ENCODE measurements at places on chromosomes 7 and 10.
A peak's percentile ranks its signal among the peaks of the same experiment; 100 is the strongest.

- DNase-seq = peak; percentile 96
These were observed 190.9 kb downstream of the REEP3 start for GRCh38 chr10:63711867-63712716.

- DNase-seq = no peak
These were observed 281.7 kb downstream of the SKIDA1 start for GRCh38 chr10:21243748-21244257.

GRCh38 chr10:65670087-65670486 is 1255.7 kb upstream of the LRRTM3 start:
- peak; percentile 88 for DNase-seq

GRCh38 chr7:73812996-73813395 is 17.8 kb upstream of the CLDN4 start:
- no peak for DNase-seq

DNA sequence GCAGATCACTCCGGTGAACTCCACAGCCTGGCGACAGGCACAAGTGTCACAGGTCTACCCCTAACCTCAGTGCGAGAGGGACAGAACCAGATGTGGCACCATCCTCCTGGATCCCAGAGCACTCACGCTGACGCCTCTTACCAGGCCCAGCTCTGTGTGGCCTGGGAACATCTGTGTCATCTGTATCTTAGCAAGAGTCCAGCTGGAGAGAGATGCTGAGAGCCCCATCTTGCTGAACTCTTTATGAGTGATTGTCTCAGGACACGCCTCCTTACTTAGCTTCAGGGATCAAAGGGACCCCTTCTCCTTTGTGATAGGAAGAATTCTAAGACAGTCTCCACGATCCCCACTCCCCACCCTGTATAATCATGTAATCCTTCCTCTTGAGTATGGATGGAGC is 10.0 kb upstream of the PROSER2 start:
- DNase-seq = no peak

- DNase-seq = no peak
These were observed 87.1 kb downstream of the CRTAC1 start for GRCh38 chr10:97943294-97943693.

- no peak for DNase-seq
These were observed 83.9 kb upstream of the FGFR2 start for GRCh38 chr10:121681997-121682687.

DNA sequence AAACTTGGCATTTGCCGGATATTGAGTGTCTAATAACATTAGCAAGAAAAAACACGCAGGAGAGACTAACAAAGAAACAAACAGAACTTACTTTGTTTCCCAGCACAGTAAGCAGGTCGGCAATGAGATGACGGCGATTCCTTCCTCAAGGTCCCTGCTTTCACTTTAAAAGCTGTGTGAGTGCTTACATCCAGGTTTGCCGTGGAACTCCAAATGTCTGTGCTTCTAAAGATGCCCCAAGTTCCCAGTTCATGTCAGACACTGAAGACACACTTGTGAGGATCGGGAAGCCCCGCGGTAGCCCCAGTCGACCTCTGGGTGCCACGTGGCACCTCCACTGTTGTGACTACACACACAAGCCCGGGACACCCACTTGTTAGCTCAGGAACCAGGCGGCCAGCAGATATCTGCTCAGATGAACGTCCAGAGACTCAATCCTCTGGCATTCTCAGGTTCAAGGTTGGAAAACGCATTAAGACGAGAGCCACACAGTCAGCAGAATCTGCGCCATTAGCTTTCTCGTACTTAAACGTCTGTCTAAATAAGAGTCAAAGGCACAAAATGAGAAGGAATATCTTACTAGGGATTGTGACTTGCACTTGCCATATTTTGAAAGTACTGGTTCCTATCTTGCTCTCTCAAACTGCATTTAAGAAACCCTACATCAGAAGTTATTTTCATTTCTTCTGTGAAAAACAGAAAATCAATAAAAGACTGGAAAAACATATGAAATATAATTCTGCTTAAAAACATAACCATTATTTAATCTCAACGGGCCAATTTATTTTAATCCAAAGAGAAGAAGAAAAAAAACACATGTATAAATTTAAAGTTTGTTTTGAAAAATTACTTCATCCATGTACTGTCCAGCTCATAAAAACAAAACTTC is 207.6 kb upstream of the KLF14 start:
- DNase-seq = peak; percentile 75

DNA sequence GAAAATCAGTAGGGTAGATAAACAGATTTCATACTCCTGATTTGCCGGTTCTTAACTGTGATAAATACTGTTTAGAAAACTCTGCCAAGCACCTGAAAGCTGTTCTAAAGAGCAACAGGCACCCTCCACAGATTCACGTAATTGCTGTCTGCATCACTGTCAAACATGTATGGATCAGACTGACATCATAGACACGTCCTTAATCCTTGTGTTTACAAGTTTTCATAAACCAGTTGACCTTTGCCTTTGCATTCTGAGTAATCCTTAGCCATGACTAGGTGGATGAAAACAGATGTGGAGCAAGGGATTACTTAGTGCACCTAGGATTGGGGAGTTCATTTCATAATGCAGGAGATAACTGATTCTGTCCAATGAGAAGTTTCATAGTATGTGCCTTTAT is 41.6 kb downstream of the SLC39A12 start:
- DNase-seq = peak; percentile 67

DNA sequence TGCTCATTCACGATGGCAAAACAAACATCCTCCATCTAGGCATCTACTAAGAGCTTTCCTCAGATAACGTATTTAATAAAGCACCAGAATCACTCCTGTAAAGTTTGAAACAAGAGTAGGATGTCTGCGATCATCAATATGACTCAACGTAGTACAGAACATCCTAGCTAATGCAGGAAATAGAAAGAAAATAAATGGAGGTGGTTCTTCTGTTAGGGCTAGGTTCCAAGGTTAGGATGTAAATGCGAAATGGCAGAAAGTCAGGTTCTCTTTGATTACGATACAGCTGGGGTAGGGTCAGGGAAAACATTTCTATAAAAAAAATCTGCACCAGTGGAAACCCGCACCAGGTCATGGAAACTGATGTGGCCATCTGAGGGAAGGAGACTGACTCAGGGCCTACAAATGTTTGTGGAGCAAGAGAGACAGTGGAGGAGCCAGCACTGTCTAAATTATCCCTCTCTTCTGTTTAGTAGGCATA is 29.1 kb downstream of the CCDC6 start:
- peak; percentile 29 for DNase-seq

GRCh38 chr7:101205901-101206664 is 5.2 kb upstream of the MOGAT3 start:
- no peak for DNase-seq

DNA sequence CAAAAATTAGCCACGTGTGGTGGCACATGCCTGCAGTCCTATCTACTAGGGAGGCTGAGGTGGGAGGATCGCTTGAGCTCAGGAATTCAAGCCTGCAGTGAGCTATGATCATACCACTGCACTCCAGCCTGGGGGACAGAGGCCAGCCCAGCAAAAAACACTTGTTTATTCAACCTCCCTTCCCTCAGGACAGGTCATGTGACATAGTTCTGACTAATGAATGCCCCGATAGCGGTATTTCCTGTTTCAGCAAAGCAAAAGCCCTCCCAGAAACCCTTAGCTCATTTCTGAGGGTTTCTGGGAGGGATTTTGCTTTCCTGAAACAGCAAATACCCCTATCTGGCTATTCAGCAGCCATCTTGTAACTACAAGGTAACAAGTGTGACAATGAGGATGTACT is 157.1 kb downstream of the GATA3 start:
- DNase-seq = no peak

GRCh38 chr10:33365871-33366411 is 31.5 kb upstream of the NRP1 start:
- peak; percentile 94 for DNase-seq

DNA sequence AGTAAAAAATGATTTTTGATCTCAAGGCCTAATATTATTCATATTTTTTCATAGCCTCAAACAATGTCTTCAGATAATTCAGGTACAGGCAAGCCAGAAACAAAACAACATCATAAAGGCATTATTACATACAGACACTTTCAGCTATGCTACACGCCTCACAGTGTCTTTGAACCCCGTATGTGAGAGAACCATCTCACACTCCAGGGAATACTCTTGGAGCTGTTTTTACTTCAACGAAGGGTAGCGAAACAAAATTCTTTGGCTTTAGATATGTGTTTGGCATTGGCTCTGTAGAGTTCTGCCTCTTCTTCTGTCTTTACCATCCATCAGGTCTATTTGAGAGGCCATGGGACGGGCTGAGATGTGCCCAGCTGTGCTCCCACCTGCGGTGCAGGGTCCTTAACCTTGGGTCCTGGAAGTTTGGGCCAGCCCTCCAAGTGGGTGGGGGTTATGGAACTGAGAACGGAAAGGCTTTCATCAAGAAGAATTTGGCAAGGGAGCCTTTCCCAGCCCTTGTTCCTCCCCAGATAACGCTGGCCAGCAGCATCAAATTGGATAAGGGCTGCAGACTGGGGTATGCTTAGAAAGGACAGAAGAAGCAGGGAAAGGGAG is 276.9 kb downstream of the TCF7L2 start:
- DNase-seq = no peak

DNA sequence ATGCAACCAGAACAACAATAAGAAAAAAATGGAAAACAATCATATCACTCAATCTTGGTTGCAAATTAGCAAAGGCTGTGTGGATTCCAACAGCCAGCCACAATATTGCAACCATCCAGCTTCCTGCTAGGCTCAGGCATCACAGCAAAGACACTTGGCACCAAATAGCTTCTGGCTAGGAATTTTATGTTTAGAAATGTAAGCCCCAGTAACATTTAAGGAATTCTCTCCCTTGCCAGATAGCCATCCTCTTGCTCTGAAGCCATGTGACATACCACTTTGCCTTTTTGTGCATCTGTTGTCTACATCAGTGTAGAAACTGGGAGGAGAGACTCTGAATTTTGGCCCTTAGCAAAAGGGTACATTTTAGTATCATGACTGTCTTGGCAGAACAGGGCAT is 22.2 kb downstream of the MKX start:
- peak; percentile 43 for DNase-seq

DNA sequence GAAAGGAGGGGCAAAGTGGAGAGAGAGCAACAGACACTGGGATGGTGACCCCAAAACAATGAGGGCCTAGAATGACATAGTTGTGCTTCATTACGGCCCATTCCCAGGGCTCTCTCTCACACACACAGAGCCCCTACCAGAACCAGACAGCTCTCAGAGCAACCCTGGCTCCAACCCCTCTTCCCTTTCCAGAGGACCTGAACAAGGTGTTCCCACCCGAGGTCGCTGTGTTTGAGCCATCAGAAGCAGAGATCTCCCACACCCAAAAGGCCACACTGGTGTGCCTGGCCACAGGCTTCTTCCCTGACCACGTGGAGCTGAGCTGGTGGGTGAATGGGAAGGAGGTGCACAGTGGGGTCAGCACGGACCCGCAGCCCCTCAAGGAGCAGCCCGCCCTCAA is 20.7 kb downstream of the PRSS2 start:
- DNase-seq = no peak

GRCh38 chr10:43190775-43191174 is 52.5 kb downstream of the CSGALNACT2 start:
- no peak for DNase-seq

GRCh38 chr7:151239837-151240459 is 7.7 kb downstream of the CHPF2 start:
- DNase-seq = no peak

- peak; percentile 59 for DNase-seq
These were observed 3.2 kb downstream of the SLC4A2 start for GRCh38 chr7:151062399-151063211.

GRCh38 chr7:4631380-4632179 is 50.5 kb upstream of the FOXK1 start:
- DNase-seq = peak; percentile 87

DNA sequence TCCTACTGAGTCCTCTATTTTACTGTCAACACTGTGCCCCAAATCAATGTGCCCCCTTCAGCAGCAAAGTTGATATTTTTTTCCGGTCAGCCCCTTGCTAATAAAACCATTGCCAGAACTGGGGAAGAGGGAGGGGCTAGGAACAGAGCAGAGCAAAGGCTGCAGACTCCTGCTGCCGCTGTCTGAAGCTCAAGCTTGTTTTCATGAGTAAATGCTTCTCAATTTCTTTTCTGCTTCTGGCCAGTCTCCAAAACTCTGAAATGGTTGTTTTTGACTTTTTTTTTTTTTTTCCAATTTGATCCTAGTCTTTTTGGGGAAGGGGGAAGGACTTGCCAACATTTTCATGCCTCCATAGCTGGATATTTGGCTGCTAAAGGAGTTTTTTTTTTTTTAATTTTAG is 26.7 kb upstream of the PROSER2 start:
- no peak for DNase-seq

DNA sequence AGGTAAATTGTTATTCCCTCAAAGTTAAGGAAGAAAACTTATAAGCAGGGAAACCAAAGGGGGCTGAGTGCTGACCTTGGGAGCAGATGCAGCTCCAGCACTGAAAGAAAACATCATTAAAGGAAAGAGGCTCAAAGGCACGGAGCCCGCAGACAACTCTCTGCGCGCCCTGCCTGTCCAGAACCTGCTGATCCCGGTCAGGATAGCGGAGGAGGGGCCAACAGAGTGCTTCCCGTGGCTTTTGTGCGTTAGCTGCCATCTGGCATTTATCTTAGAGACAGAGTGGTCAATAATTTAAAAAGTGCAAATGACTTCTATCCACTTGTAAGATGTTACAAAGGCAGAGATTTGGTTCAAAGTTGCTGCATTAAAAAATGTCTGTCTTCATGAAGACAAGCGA is 162.1 kb downstream of the FANK1 start:
- DNase-seq = no peak

DNA sequence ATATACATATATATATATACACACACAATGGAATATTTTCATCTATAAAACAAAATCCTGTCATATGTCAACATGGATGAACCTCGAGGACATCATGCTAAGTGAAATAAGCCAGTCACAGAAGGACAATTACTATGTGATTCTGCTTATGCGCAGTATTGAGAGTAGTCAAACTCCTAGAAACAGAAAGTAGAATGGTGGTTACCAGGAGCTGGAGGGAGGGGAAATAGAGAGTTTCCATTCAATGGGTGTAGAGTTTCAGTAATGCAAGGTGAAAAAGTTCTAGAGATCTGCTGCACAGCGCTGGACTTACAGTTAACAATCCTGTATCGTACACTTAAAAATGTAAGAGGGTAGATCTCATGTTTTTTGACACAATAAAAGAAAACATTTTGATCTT is 181.9 kb downstream of the CDCA7L start:
- DNase-seq = no peak

GRCh38 chr7:1695800-1696454 is 25.9 kb downstream of the ELFN1 start:
- DNase-seq = no peak

DNA sequence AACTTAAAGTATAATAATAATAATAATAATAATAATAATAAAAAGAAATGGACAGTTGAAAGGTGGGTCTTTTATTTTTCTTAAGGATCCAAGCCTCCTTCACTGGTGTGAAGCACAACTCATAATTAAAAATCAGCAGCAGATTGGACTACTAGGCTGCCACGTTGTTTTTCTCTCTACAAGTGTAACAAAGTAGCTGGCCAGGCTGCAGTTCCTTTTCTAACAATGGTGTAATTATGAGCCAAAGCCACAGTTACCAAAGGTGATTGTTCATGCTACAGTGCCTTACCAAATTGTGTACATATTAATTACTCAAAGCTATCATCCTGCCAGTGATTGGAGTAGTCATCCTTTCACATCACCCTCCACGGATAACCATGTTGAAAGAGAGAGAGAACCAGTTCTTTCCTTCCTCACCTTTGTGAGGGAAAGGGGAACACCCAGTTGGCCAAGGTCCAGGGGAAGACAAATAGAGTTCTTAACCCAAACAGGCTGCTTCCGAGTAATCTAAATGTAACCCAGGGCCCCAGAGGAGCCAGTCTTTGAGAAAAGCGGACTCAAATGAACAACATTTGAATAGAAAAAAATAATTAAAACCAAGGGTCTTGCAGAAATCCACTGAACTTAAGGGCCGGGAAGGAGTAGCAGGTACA is 86.3 kb upstream of the NPS start:
- no peak for DNase-seq

GRCh38 chr7:148589640-148590039 is 926 bp upstream of the C7orf33 start:
- DNase-seq = no peak

Measured in fibroblast of lung (primary cell).